ENCODE measurements at places on chromosomes 11 and 22. TPM values are rescaled to one million over a fixed set of nuclear protein-coding genes. Genes with fewer than 3 reads are reported as not detected.

DNA sequence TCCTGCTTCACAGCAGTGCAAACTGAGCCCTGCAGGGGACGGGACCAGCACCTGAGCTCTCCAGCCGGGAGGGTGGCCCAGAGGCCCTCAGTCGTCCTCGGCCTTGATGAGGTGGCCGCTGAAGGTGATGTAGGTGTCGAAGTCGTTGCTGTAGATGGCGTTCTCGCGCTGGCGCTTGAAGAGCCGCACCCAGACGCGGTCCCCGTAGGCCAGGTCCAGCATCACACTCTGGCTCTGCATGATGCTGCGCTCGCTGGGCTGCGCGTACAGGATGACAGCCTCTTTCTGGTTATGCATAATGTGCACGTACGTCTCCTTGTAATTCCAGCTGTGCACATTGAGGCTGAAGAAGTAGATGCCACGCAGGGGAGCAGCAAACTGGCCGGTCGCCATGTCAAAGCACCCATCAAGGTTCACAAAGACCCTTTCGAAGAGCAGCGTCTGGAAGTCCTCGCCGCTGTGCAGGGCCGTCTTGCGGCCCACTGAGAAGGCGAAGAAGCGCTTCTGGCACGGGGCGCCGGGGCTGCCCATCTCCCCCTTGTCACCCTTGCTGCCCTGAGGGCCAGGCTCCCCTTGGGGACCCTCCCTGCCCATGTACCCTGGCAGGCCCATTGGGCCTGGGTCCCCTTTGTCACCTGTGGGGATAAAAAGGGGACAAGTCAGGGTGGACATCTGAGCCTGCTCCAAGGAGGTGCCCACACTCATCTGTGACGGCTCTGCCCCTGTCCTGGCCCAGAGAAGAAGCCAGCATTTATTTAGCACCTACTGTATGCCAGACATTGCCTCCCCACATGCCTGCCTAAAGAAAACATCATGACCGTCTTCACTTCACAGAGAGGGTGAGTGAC is 5.7 kb downstream of the C1QTNF6 start:
- H3K4me1 ChIP-seq = peaks cover 14% of the 10 kb centered on the region
- no peaks in the 10 kb centered on the region for H3K27me3 ChIP-seq
- no peak overlapping the region for H3K4me3 ChIP-seq
- H3K36me3 ChIP-seq = no peaks in the 10 kb centered on the region
- no peak for DNase-seq
- no peak overlapping the region for H3K27ac ChIP-seq

- H3K4me3 ChIP-seq = no peak overlapping the region
- peaks cover 3% of the 10 kb centered on the region for H3K27me3 ChIP-seq
These were observed 52.5 kb upstream of the CLDN5 start for GRCh38 chr22:19576460-19577421.

DNA sequence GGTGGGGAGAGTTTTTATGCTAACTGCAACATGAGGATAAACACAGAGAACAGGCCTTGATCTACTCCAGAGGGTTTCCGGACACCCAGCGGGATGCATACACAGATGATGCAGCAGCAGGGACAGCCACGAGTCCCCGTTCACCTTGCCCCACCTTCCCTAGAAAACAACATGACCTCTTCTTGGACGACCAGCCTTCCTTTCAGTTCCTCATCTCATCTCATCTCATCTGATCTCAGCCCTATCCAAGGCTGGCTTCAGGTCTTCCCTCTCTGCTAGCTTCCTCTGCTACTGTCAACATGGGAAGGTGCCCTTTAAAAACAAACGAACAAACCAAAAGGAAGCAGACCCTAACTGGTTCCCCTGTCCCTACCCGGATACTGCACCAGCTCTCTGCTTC is 1356.2 kb downstream of the TBC1D22A start:
- H3K4me3 ChIP-seq = no peak overlapping the region
- H3K27ac ChIP-seq = no peak overlapping the region
- H3K4me1 ChIP-seq = peaks cover 13% of the 10 kb centered on the region
- H3K27me3 ChIP-seq = no peaks in the 10 kb centered on the region

DNA sequence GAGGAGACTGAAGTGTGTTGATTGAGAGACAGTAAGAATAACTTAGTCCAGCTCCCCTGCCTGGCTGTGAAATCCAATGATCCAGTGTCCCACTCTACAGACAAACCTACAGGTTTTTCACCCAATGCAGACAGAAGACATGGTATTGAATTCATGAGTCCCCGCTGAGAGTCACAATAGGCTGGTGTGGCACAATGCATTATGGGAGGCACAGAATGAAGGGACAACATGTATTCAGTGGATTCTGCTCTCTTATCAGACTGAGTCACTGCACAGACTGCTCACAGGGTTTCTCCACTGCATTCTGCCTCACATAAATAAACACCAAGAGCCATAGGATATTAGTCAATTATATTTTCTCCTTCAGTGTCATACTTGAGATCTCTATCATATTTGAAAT is 55.2 kb upstream of the TOP3B start:
- no peak for DNase-seq
- H3K4me1 ChIP-seq = peaks cover 69% of the 10 kb centered on the region
- H3K4me3 ChIP-seq = no peak overlapping the region
- H3K36me3 ChIP-seq = no peaks in the 10 kb centered on the region
- H3K27ac ChIP-seq = peak overlapping the region; percentile 81
- no peaks in the 10 kb centered on the region for H3K27me3 ChIP-seq

- no peak for DNase-seq
- H3K4me1 ChIP-seq = no peaks in the 10 kb centered on the region
- H3K27ac ChIP-seq = no peak overlapping the region
- no peaks in the 10 kb centered on the region for H3K27me3 ChIP-seq
- no peaks in the 10 kb centered on the region for H3K36me3 ChIP-seq
These were observed 13.5 kb downstream of the FBLN1 start for GRCh38 chr22:45516163-45516562.

GRCh38 chr11:120894202-120894985 is 129.5 kb upstream of the TBCEL start:
- no peak overlapping the region for H3K27ac ChIP-seq
- H3K36me3 ChIP-seq = no peaks in the 10 kb centered on the region
- H3K4me1 ChIP-seq = no peaks in the 10 kb centered on the region
- no peaks in the 10 kb centered on the region for H3K27me3 ChIP-seq

GRCh38 chr11:125155100-125155444 is 9.5 kb upstream of the PKNOX2 start:
- no peak overlapping the region for H3K4me3 ChIP-seq
- no peaks in the 10 kb centered on the region for H3K36me3 ChIP-seq
- DNase-seq = no peak
- peaks cover 11% of the 10 kb centered on the region for H3K27me3 ChIP-seq
- no peaks in the 10 kb centered on the region for H3K4me1 ChIP-seq

- peaks cover 3% of the 10 kb centered on the region for H3K36me3 ChIP-seq
- no peaks in the 10 kb centered on the region for H3K27me3 ChIP-seq
- H3K4me3 ChIP-seq = no peak overlapping the region
- H3K4me1 ChIP-seq = no peaks in the 10 kb centered on the region
These were observed 17.4 kb downstream of the ATP5MG start for GRCh38 chr11:118418766-118419165.

The CRYBB1 gene
- not detected for polyA plus RNA-seq

The KRTAP5-8 gene
- 0.26 TPM for polyA plus RNA-seq

The TUB gene
- polyA plus RNA-seq = 0.06 TPM
